ENCODE measurements at places on chromosomes 7 and 10.

DNA sequence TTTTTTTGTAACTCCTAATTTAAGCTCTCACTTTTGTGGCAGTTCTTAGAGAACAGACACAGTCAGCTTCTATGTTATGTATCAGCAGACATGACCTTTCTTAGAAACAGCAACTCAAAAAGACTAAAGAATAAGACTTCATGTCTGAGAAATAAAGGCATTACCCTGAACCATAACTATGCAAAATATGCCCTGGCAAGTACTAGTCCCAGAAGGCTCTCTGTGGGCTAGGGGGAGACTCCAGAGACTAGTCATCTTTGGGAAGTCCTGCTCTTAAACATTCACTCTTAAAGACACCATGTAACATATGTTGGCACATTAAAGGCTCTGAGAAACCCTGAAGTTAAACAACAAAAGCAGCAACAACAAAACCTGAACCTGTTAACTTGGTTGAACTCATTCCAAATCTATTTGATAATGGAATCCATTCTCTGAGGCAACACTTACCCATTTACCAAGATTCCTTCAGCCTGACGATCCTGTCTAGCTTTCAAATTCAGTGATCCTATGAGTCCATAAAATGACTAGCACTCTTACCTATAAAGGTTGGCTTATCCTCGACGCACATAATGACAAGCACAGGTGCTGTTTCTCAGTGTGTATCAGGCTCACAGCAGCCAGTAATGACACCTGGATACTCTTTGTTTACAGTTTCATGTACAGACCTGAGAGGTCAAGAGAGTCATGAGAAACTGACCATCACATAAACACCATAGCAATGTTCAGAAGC, 62.3 kb downstream of the OSBPL3 start:
- DNase-seq, result peak; percentile 87

DNA sequence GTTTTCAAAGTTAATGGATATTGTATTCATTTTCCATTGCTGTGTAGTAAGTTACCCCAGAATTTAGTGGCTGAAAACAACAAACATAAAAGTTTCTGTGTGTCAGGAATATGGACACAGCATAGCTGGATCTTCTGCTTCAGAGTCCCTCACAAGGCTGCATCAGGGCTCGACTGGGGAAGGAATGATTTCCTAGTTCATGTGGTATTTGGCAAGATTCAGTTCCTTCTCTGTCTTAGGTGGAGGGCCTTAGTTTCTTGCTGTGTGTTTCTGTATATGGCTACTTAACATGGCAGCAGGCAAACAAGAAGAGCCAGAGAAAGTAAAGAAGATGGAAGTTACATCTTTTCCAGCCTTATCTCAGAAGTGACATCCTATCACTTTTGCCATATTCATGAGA, 51.1 kb downstream of the TPST1 start:
- no peak for DNase-seq

GRCh38 chr7:137820677-137821420, 25.9 kb downstream of the DGKI start:
- peak; percentile 64 for DNase-seq

DNA sequence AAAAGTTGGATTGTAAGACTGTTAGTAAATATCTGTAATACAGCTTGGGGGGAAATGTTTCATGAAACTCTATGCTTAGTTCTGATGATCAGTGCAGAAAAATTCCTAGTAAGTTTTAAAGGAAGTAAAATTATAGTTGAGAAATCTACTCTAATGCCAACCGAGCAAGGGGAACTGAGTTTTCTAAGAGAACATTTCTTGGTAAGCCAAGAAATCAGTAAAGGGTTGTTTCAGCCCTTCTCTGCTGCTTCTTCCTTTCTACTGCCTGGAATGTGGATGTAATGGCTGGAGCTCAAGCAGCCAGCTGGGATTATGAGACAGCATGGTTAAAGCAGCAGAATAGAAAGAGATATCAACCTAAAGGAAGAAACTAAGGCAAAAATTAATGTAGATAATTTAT, 15.9 kb upstream of the AKR1B1 start:
- no peak for DNase-seq

DNA sequence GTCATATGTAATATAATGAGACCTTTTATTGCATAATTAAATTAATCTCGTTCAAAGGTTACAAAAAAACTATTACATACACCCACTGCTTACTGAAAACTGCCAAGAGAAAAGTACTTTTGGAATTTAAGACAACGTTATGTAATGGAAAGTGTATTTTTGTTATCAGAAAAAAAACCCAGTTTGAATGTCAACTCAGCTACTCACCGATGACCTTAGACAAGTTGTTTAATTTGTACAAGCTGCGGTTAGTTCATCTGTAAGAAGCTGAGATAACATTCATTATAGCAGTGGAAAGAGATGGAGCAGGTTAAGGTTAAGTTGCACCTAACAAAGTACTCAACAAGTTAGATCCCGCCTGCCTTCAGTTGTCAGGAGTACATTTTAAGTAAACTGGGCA, 1.1 kb downstream of the PSMA2 start:
- DNase-seq, result no peak

DNA sequence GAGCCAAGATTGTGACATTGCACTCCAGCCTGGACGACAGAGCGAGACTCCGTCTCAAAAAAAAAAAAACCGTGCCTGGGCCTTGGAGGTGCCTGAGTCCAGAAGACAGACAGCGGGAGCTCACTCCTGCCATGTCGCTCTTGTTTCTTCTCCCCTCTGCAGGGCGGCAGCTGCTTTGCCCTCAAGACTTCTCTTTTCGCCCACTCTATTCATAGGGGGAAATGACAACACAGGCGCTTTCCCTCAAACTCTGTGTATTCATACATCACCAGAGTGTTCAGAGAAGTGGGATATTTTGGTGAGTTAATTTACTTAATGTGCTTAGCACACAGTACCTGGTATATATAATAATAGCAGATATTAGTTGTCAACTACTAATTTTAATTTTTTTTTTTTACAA, 44.5 kb downstream of the FOXK1 start:
- no peak for DNase-seq

- peak; percentile 49 for DNase-seq
These were observed 221.2 kb downstream of the FAM107B start for GRCh38 chr10:14553448-14553847.

Measured in fibroblast of skin of right biceps (primary cell).